ENCODE measurements at places on chromosomes 16 and 17.

- no peak for DNase-seq
Measured at GRCh38 chr16:6481894-6482293, 850.8 kb upstream of the RBFOX1 start.

- peak; percentile 67 for DNase-seq
Measured at GRCh38 chr17:64200080-64201032, 62.7 kb downstream of the TEX2 start.

DNA sequence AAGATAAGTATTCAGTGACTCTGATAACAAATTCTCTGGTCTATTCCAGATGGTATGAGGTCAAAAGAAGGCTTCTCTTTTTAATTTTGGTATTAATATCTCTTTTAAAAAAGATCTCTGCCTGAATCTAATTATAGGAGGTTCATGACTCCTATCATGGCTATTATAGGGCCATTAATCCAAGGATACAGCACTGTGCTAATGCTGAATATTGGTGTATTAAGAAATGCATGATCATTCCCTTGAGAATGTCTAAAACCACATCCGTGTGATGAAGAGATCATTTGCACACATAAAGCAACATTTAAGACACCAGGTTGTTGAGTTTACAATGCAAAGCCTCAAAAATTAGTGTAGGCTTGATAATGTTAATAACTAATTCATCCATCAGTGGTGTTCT, 160.4 kb upstream of the MON1B start:
- DNase-seq, result no peak

GRCh38 chr16:1530883-1531637, 2.4 kb upstream of the TMEM204 start:
- peak; percentile 79 for DNase-seq

DNA sequence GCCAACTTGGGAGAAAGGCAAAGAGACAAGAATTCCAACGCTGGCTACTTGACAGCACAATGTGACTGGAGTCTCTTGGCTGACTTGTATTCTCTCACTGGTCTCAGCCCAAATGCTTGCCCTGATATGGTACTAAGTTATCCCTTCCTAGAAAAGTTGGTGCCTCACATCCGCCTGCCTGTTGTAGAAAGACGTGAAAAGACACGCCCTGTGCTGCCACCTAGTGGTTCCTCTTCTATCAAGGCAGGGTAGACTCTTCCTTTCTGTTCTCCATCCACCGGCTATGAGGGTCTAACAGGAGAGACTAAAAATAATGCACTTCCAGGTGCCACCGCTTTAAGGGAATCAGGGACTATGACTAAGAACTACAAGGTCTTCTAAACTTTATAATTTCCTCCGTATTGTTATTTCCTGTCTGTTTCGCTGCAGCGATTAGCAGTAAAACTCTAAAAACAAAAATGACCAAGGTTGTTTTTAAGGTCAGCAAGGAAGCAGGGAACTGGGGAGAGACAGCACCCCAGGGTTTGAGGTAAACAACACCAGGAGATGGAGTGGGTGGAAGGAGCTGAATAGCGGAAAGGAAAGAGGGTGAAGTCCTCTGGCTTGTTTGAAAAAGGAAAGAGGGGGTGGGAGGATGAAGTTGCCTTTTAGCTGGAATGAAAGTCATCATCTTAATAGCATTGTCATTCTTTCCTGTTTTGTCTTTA, 109.5 kb downstream of the YPEL2 start:
- peak; percentile 96 for DNase-seq

DNA sequence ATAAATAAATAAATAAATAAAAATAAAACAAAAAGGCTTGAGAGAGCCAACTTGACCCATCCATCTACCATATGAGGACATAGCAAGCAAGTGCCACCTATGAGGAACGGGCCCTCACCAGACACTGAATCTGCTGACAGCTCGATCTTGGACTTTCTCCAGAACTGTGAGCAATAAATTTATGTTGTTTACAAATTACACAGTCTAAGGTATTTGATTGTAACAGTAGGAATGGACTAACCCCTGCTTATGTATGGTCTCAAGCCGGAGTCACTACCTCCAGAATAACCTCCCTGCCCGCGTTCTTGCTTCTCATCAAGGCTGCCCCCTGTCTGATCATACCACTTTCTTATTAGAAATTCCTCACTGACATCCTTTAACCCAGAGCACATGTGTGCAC, 9.9 kb downstream of the SLC5A11 start:
- no peak for DNase-seq

DNA sequence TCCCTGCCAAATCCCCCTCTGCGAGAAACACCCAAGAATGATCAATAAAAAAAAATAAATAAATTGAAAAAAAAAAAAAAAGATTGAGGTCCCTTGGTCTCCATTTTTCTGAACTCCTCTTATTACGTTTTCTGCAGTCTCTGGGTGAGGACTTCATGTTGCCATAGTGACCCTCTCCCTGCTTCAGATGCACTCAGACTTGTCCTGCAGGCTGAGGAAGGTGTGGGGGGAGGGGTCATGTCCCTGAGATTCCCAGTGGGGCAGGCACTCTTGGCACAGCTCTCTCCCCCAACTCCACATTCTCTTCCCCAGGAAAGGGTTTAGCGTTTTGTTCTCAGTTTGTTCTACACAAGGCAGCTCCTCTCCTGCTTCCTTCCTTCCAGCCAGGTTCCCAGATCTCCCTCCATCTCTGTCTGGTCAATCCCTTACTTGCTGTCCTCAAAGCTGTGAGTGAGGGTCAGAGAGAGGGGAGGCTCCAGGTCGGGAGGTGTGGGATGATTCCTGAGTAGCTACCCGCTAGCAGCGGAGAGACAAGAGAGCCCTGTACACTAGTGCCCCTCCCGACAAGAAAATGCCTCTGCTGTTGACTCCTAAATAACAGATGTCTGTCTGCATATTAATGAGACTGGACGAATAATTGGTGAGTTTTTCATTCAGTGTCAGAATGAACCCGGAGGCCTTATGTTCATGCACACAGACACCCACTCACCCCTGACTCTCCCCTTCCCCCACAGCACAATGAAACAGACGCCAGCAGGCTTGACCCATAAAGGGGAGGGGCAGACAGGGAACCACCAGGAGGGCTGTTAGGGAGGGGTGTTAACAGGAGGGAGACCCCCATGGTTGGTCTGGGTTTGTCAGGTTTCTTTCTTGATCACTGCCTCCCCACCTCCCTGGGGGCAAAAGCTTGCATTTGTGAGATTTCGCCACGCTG, 9.2 kb downstream of the RND2 start:
- DNase-seq, result no peak

GRCh38 chr17:44044071-44044470, 22.4 kb downstream of the LSM12 start:
- peak; percentile 79 for DNase-seq

DNA sequence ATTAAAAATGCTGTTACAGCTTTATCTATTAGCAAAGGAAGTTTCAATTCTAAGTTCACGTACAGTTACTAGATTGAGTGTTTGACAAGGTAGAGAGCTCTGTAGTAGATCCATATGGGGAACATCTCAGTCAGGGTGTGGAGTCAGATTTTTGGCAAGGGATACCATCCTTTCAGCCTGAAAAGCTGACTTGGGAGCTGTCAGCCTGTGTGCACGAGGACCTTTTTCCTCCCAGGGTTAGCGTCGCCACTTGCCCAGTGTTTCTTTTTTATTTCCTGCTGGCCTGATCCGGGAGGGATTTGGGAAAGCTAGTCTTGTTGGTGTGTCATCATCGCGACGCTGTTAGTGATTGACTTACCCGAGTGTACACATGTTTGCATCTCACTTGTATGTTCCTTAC, 29.5 kb downstream of the WWOX start:
- no peak for DNase-seq
